ENCODE measurements at places on chromosomes 13 and 19.

DNA sequence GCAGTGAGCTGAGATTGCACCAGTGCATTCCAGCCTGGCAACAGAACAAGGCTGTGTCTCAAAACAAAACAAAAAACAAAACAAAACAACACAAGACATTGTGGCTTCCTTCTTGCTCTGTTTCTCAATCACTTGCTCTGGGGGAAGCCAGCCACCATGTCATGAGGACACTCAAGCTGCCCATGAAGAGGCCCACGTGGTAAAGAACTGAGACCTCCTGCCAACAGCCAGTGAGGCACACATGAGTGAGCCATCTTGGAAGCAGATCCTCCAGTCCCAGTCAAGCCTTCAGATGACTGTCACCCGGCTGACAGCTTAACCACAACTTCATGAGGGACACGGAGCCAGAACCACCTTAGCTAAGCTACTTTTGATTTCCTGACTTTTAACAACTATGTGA is 25.2 kb downstream of the CPT1C start:
- no peak for DNase-seq

- no peak for DNase-seq
Measured at GRCh38 chr13:35797244-35797643, 320.8 kb upstream of the MAB21L1 start.

- DNase-seq: no peak
Measured at GRCh38 chr13:51291341-51291740, 48.1 kb upstream of the SERPINE3 start.

GRCh38 chr13:102710261-102710679 is 15.4 kb upstream of the METTL21C start:
- DNase-seq: no peak

DNA sequence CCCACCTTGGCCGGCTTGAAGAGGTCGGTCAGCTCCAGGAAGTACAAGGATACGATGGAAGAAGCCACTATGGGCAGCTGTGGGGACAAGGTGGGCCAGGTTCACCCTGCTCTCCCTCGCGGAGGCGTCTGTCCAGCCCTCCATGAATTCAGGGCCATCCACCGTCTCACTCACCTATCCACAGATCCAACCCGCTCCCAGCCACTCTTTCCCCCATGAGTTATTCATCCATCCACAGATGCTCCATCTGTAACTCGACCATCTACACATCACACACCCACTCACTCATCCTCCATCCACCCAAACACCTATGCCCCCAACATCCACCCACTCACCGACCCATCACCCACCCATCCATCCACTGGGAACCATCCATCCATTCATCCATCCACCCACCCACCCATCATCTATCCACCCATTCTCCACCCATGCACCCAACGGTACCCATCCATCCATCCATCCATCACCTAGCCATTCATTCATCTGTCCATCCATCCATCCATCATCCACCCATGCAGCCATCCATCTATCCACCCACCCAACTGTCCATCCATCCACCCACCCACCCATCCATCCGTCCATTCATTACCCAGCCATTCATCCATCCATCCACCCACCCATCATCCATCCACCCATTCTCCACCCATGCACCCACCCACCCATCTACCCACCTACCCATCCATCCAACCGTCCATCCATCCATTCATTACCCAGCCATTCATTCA is 5.8 kb downstream of the PLPPR3 start:
- no peak for DNase-seq

DNA sequence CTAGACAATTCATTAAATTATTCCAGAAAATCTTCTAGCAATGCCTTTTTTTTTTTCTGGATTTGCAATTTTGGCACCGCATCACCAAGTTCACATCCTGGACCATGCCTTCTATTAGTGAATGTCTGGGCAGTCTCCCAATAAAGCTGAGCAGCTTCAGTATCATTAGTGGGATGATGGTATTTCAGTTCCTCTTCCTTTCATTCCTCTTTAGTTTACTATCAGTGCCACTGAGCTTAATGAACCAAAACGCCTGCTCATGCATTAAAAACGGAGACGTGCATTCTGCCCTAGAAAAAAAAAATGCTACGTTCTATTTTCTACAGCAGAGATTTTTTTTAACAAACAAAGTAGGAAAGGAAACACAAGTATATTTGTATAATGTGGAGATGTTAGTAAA is 343.0 kb downstream of the PCDH9 start:
- DNase-seq: no peak

DNA sequence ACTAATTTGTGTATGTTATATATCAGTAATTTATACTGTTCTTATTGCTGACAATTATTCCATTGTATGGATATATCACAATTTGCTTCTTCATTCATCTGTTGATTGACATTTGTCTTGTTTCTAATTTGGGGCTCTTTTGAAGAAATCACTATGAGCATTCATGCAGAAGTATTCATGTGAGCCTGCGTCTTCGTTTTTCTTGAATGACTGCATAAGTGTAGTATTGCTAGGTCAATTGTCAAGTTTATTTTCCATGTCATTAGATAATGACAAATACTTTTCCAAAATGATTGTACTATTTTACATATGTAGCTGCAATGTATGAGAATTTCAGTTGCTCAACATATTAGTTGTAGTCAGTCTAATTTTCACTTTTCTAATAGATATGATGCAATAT is 1796.9 kb downstream of the SLITRK5 start:
- no peak for DNase-seq

- DNase-seq: no peak
Measured at GRCh38 chr19:28309070-28309469, 903.9 kb downstream of the UQCRFS1 start.

DNA sequence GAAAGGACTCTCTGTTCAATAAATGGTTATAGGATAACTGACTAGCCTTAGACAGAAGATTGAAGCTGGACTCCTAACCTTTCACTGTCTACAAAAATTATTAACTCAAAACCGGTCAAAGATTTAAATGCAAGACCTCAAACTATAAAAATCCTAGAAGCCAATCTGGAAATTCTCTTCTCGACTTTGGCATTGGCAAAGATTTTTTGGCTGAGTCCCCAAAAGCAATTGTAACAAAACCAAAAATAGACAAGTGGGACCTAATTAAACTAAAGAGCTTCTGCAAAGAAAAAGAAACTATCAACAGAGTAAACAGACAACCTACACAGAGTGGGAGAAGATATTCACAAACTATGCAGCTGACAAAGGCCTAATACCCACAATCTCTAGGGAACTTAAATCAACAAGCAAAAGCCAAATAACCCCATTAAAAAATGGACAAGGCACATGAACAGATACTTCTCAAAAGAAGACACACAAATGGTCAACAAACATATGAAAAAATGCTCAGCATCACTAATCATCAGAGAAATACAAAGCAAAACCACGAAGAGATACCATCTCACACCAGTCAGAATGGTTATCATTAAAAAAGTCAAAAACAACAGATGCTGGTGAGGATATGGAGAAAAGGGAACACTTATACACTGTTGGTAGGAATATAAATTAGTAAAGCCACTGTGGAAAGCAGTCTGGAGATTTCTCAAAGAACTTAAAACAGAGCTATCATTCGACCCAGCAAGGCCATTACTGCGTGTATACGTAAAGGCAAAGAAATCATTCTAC is 266.3 kb downstream of the DNAJC15 start:
- no peak for DNase-seq

Data from substantia nigra (tissue), 51 donors.